Anterior cingulate cortex (tissue), 58 donors: ENCODE measurements at places on chromosomes 2 and 18.

GRCh38 chr2:99692785-99693184 lies 203.0 kb upstream of the REV1 start:
- DNase-seq, result no peak

GRCh38 chr18:58091099-58091611 lies 47.1 kb downstream of the NEDD4L start:
- no peak for DNase-seq

DNA sequence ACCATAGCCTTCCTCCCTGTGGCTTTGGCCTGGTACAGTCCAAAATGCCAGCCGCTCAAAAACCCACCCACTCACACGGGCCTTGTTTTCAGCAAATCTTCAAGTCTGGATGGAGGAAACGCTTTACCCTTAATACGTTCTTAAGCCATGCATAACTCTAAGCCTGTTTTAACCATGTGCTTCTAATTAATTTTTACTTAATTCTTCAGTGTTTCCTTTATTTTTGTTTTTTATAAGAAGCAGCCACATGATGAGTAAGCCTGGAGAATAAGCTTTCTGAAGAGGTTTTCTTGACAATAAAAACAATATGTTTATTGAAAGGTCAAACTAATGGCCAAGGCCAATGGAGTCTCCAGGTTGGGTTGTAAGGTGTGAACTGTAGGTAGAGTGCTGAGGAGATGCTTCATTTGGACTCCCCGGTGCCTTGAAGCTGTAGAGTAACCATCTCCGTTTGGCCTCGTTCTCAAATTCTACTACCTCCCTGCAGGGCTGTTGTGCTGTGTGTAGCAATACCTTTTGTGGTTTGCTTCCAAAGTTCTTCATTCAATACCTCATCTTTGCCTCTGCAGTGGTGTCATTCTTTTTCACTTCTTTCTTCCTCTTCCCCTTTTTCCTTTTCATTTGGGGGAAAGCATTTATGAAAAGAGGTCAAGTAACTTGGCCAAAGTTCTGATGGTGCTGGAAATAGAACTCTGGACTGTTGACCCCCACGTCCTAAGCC lies 113.7 kb downstream of the PRKCE start:
- no peak for DNase-seq

GRCh38 chr2:50347358-50348044 lies 684.4 kb downstream of the NRXN1 start:
- DNase-seq, result no peak

- no peak for DNase-seq
Measured at GRCh38 chr18:56248610-56249235, 389.7 kb downstream of the TXNL1 start.

GRCh38 chr2:224046752-224047151 lies 7.7 kb upstream of the SERPINE2 start:
- no peak for DNase-seq

DNA sequence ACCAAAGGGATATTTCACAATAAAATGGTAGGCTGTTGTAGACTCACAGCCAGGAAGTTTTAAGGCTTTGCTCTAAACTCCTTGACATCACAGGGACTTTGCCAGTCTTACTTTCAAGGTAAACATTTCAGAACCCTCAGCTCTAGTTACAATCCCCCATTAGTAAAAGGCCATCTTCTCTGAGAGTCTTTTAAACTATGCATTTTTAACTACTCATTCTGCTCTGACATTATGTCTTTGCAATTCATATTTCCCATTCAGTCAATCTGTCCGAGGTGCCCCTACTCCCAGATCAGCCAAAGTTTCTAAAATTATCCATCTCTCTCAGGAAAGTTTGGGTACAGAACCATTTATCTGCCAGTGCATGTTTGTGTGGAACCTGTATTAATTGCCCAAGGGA lies 1094.1 kb downstream of the TDRD15 start:
- DNase-seq, result no peak

GRCh38 chr2:181461056-181461997 lies 4.1 kb downstream of the ITGA4 start:
- DNase-seq, result no peak

DNA sequence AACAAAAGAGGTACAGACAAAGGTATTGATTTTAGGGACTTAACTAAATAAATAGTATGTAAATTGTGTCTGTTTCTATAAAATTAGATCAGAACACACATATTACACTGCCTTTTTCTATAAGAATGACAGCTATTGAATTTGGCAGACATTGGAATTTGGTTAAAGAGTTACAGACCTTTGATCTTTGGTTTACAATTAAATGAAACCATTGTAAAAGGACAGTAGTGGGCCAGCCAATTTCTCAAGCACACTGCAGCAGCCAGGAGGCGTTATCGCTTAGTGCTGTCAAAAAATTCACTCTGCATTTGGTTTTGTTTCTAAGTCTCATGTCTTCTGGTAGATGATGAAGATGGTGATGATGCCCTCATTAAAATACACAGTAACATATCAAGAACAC lies 175.9 kb downstream of the NR4A2 start:
- DNase-seq, result no peak

DNA sequence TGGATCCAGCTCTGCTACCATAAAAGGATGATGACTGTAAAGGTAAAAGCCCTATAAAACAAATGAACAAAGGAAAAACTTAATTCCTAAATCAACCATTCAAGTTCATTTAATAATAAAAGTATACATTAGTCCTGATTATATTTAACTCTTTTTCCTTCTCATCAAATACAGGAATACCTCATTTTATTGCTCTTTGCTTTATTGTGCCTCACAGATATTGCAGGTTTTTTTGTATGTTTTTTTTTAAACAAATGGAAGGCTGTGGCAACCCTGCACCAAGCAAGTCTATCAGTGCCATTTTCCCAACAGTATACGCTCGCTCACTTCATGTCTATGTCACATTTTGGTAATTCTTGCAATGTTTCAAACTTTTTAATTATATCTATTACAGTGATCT lies 38.2 kb downstream of the USP37 start:
- no peak for DNase-seq

GRCh38 chr2:223315813-223316212 lies 263.8 kb downstream of the KCNE4 start:
- no peak for DNase-seq

GRCh38 chr2:69164061-69164778 lies 151.2 kb downstream of the ANTXR1 start:
- DNase-seq, result no peak

- DNase-seq, result peak; percentile 64
Measured at GRCh38 chr2:111905990-111906735, 7.8 kb downstream of the MERTK start.

GRCh38 chr2:64063924-64064331 lies 44.7 kb upstream of the VPS54 start:
- DNase-seq, result no peak

- DNase-seq, result no peak
Measured at GRCh38 chr2:196987649-196988364, 61.3 kb upstream of the PGAP1 start.

GRCh38 chr2:65377556-65378192 lies 54.7 kb downstream of the SPRED2 start:
- no peak for DNase-seq

- DNase-seq, result no peak
Measured at GRCh38 chr2:68330691-68331090, 10.9 kb upstream of the CNRIP1 start.

GRCh38 chr2:214676421-214677089 lies 132.9 kb downstream of the BARD1 start:
- no peak for DNase-seq

GRCh38 chr2:112519506-112519905 lies 22.8 kb upstream of the POLR1B start:
- DNase-seq, result no peak
